ENCODE measurements at places on chromosomes 11 and 22. TPM values are rescaled to one million over a fixed set of nuclear protein-coding genes. Genes with fewer than 3 reads are reported as not detected.

FAM83F gene
- total RNA-seq, result 0.30 TPM

ATP6V1E1 gene
- 88.2 TPM for total RNA-seq

SHISAL1 gene
- not detected for total RNA-seq

PARVG gene
- total RNA-seq, result 241 TPM

OR5M3 gene
- total RNA-seq, result not detected

HTR3B gene
- total RNA-seq, result not detected
